ENCODE measurements at places on chromosomes 4 and X.

DNA sequence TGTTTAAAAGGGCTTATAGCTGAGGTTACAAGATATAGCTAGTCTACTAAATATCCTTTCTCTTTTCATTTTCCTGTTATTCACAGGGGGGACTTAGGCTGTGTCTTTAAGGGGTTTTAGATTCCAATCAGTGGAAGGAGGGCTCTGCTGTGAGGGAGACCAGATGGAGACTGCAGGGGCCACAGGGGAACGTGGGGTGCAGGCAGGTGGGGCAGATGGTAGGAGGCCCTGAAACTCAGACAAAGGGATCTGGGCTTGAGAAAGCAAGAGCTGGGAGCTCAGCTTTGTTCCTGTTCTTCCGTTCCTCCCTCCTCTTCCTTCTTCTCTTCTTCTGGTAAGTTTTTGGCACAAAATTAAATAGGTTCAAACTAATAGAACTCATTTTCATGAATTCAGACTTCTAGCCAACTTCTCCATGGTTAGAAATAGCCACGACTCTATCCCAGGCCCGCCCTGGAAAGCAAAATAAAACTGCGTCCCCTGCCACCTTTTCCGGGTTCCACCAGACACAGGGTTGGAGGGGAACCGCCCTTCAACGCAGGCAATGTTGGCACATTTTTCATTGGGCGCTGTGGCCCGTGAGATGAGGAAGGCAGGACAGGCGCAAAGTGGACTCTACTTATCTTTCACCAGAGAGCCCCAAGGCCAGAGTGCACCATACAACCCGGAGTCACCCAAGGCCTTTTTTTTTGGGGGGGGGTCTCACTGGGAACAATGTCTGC is 3.5 kb upstream of the TMSB4X start:
- peak; percentile 48 for DNase-seq

DNA sequence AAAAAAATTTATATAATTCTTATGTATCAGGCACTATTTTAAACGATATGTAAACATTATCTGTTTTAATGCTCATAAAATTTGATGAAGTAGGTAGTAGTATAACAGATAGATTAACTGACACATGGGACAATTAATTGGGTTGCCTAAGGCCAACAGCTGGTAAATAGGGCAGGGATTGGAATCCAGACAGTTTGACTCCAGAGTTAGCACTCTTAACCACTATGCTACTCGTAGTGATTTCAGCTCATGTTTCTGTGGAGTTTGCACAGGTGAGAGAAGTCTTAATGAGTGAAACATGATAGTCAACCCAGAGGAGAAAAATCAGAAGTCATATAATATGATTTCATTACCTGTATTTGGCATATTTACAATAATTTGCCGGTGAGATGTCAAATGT is 126.0 kb upstream of the WDFY3 start:
- no peak for DNase-seq

GRCh38 chrX:49748211-49748956 is 52.6 kb upstream of the PAGE1 start:
- DNase-seq: no peak

- no peak for DNase-seq
These were observed 18.0 kb downstream of the TACC3 start for GRCh38 chr4:1739358-1739757.

GRCh38 chr4:152436384-152436783 is 99.5 kb downstream of the FBXW7 start:
- no peak for DNase-seq

GRCh38 chr4:184417802-184418511 is 56.4 kb downstream of the IRF2 start:
- no peak for DNase-seq

GRCh38 chr4:87802858-87803257 is 3.5 kb downstream of the IBSP start:
- DNase-seq: no peak

DNA sequence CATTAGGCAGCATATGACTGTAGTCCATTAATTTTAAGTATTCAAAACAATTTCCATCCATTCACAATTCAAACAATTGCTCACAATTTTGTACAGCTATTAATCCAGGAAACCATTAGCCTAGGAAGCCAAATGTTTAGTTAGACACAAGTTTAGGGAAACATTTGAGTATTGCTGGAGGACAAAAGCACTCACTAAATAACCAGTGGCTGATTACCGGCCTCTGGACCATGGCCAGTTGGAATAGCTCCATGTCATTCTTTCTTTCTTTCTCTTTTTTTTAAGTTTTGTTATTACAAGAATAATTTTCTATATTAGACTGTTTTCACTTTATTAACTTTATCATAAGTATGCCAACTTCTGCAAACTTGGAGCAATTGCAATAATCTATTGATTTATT is 31.3 kb downstream of the TRIML2 start:
- no peak for DNase-seq

DNA sequence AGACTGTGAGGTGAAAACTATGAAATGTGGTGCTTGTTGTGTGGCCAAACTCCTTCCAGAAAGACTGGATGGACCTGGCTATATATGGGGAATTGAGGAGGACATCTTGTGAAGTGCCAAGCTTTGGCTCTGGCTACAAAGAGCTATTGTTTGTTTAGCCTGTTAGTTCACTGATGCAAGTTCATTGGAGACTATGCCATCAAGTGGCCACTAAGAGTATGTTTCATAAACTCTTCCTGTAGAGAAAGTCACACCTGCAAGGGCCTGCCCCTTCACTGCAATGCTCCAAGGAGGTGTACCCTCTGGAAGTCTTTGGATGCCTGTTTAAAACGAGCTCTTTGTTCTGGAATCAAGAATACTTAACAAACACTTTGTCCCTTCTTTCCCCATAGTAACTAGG is 382.0 kb downstream of the GABRG1 start:
- no peak for DNase-seq

GRCh38 chr4:129358571-129358970 is 262.6 kb downstream of the C4orf33 start:
- DNase-seq: no peak

DNA sequence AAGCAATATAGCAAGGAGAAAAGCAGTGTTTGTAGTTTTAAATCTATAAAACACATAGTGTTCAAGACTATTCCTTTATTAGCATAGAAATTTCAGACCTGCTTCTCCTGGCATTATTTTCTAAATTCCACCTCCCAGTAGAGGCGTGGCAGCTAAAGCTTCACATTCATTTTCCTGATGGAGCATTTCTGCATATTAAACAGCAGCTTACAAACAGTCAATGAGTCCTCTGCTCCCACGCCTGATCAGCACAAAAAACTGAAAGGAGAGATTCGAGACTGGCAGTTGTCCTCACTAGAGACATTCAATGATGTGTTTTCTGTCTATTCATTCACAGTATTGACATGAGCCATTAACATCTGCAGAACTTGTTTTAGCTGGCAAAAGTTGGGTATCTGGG is 61.4 kb downstream of the SHISA3 start:
- no peak for DNase-seq

- DNase-seq: no peak
These were observed 102.3 kb downstream of the LARP1B start for GRCh38 chr4:128163177-128164117.

GRCh38 chr4:124224256-124224655 is 488.3 kb downstream of the ANKRD50 start:
- no peak for DNase-seq

DNA sequence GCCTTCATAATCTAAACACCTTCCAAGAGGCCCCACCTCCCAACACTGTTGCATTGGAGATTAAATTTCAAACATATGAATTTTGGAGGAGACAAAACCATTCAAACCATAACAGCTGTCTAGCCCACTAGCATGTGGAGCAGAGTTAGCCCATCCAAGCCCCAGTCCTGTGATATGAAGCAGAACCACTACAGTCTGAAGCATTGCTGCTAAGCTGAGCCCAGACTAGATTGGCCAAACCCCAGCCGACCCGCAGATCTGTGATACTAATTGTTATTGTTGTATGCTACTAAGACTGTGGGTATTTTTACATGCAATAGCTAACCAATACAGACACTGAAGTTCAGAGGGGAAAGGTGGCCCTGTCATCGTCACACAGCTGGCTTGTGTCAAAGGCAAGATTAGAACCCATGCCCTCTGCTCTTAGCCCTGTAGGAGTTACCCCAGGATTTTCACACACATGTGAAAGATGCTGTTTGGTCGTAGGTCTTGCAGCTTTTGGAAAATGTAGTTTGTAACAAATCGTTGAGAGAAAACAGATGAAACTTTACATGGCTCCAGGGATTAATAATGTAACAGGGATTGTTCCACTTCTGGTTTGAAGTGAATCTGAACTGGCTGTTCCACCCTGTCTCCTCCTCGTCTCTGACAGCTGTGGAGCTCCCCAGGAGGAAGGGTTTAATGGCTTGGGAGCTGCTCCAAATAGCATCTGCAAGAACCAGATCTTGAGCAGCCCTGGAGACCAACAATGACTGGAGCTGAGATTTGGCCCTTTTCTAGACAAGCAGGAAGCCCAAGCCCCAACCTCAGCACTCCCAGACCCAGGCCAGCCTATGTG is 517.5 kb downstream of the MID1IP1 start:
- DNase-seq: no peak

DNA sequence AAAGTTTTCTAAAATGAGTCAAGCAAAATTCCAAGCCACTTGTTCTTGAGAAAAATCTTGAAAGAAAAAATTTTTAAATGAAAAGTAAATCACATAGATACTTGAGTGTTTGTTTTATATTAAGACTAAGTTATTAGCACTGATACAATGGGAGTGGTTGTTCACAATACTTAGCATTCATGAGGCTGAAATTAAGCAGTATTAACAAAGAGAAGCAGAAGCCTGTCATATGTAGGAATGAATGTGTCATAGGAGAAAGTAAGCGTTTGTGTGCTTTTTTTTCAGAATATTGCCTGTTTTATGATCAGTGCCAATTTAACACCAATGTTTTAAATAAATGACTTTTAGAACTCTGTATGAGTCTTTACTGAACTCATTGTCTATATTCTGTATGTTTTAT is 37.6 kb downstream of the PLS3 start:
- DNase-seq: no peak

DNA sequence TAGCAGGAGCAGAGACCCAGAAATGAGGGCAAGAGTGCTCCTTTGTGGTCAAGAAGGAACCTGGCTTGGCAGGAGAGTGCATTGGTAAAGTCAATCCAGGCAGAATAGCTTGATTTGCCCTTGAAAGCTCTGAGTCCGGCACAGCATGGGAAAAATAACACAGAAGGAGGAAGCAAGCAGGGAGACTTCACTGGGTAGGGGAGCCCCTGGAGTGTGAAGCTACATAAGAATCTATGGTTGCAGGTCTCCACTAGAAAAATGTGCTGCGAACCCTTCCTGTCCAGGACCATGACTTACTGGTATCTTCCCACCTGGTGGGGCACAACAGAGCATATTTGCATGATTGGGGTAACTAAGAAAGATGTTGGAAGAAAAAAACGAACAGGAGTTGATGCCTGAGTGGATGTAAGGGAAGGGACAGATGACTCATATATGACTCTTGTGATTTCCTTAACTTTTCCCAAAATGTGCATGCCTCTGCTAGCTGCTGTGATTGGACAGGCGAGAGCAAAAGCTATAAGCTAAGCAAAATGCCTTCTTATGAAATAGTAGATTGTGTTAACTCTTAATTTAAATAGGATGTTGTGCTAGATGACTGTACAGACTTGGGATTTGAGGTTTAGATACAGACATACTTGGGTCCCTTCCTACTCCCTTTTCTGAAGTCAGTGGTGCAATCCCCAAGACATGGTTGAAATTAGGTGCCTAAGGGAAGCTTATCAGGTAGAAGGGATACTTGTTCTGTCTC is 3.3 kb downstream of the IL13RA1 start:
- DNase-seq: no peak

DNA sequence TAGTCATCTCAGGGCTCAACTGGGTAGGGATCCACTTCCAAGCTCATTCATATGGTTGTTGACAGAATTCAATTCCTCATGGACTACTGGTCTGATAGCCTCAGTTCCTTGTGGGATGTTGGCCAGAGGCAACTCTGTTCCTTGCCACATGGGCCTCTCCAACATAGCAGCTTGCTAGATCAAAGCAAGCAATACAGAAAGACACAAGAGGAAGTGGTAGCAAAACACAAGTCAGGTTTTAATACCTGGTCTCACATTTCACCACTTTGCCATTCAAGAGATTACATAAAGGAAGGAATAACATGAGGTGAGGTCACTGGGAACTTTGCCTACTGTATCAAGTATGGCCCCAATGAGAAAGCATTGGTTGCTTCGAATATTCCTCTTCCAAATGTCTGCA is 79.2 kb downstream of the PRSS12 start:
- DNase-seq: no peak

GRCh38 chrX:46325312-46325877 is 219.8 kb downstream of the ZNF674 start:
- no peak for DNase-seq

- no peak for DNase-seq
These were observed 118.4 kb upstream of the MED14 start for GRCh38 chrX:40853816-40854123.

DNA sequence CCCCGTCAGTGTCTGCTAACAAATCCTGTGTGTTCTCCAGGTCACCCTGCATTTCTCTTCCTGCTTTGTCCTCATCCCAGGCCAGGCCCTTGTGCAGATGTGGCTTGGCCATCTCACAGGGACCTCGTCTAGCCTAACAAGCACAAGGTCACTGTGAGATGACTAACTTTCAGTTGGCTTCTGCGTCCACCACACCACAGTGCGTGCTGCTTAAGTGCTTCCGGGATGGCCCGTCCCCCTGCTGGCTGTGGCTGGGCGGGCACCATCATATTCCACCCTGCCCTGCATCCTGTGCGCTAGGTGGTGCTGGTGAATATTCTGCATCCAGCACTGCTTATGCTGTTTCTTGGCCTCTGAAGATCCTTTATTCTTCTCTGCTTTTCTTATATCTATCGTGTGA is 33.8 kb downstream of the RBBP7 start:
- DNase-seq: no peak

DNA sequence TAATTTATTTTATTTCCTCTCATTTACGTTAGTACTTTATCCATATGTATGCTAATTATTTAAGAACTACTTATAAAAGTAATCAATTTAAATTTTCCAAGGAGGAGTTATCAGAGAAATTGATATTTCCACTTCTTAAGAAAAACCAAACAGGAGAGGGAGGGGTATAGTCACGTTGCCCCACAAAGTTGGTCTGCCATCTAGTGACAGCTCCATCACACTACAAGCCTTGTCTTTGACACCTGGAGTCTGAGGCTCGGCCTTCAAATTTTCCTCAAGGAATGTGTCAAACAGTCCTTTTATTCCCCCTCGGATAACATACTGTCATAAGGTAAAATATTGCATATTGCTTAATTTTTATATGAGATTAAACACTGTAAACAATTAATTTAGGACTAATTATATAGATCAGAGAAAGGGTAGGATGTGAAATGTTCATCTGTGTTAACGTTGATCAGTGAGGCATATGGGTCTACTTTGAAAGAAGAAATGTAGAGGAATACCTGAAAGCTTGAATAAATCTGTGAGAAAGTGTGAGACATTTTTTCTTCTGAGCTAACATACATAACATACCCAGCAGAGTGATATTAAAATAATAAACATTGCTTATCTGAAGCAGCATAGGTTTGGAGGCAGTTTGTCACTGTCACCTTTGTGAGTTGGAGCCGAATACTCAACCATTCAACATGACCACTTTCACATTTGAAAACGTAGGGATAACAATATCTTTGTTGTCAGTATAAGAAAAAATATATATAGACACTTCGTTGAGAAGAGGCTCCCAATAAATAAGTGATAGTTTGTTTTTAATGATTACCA is 114.4 kb downstream of the GLRA3 start:
- no peak for DNase-seq

- no peak for DNase-seq
These were observed 155.9 kb downstream of the RTL9 start for GRCh38 chrX:110514509-110514908.
